Umbilical cord (tissue), 2 donors: ENCODE measurements at places on chromosomes 13 and 19.

GRCh38 chr19:2810141-2811091 is 9.3 kb upstream of the ZNF554 start:
- no peak for DNase-seq

DNA sequence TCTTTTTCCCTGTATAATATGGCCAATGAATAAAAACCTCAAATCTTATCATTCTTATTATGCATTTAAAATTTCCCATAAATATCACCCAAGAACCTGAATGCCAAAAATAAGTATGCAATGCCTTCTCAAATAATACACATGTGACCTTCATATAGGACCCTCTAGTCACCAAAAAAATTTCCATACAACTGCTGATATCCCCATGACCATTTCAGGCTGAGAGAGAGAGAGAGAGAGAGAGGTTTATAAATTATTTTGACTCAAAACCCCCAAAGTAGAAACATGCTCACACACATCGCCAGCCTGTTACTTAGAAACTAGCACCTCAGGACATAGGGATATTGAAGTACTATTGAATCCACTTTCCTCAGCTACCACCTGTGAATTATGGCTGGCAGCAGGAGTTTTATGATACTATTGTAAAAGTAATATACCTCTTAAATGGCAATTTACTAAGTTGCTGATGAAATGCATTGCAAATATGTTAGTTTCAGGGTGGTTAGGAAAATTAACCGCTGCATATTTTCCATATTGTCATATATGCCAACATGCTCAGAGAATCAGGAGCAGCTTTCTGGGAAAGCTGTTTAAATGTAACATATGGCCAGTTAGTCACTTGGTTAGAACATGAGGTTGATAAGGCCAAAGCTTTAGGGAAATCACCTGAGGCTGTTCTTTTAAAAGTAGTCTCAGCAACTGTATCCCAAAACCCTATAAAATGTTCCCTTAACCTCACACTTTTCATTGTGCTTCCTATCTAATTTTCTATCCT is 230.8 kb downstream of the DCT start:
- no peak for DNase-seq

- DNase-seq = no peak
These were observed 23.2 kb downstream of the EGLN2 start for GRCh38 chr19:40822161-40822560.

DNA sequence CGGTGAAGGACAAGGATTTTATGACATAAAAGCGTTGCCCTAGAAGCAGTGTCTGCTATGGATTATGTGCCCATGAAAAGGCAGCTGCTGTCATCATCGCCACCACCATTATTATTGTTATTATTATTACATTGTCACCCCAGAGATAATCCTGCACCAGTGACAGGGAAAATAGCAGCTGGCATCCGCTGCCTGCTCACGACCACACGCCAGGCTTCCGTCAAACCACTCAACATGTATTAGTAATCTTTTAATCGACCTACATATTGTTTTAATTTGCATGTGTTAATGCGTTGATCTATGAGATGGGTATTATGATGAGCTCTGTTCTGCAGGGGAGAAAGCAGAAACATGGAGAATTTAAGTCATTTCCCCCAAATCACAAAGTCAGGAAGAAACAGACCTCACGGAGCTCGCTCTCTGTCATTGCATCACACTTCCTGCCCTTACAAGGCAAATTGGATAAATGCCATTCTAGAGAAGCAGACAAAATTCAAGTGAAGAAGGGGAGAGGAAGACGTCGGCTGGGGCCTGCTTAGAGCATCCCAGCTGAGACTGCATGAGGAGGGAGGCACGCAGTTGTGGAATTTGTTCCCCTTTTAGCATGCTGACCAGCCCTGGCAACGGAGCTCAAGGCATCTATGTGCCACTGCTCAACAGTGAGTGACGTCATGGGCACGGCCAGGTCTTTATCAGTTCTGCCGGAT is at the start of gene FFAR3:
TSS of gene FFAR3 (plus strand) at position 594 of the 707 bp plus-strand sequence. CDS start 431 bp downstream, outside the sequence.
- DNase-seq = peak; percentile 77

GRCh38 chr13:97233499-97233898 is 11.4 kb downstream of the MBNL2 start:
- DNase-seq = no peak

GRCh38 chr13:35455022-35455421 is 21.5 kb downstream of the MAB21L1 start:
- no peak for DNase-seq

DNA sequence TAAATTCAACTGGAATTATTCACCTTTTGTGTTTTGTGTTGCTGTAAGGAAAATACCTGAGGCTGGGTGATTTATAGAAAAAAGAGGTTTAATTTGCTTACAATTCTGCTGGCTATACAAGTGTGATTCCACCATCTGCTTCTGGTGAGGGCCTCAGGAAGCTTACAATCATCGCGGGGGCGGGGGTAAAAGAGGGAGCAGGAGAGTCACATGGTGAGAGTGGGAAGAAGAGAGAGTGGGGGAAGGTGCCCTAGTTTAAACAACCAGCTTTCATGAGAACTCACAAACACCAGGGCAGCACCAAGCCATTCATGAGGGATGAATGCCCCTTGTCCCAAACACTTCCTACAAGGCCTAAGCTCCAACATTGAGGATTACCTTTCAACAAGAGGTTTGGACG is 760.7 kb upstream of the PCDH9 start:
- DNase-seq = no peak

DNA sequence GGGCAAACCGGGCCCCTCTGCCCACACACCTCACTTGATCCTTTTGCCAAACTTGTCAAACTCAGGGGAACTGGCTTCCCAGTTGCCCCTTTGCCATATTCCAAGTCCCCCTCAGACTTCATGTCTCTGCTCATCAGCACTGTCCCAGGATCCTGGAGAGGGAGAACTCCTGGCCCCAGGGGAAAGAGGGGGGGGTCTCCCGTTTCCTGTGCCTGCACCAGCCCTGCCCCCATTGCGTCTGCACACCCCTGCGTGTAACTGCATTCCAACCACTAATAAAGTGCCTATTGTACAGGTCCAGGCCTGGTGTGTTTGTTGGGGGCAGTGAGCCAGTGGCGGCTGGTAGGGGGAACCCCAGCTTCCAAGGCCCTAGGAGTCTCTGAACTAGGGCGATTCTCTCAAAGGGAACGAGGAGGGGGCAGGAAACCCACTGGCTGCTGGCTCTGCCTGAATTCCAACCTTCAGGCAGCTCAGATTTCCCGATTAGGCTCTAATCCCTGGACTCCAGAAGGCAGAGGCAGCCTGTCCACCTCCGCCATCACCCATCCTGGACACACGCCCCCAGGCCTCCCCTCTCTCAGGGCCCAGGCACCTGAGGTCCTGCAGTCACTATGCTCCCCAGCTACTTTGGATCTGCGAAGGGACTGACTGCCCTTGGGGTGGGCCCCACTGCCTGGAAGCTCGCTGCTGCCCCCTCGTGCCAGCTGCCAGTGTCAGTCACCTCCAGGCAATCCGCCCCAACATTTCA is 9.7 kb upstream of the ILF3 start:
- DNase-seq = peak; percentile 83
